ENCODE measurements at places on chromosomes 2 and 18.

DNA sequence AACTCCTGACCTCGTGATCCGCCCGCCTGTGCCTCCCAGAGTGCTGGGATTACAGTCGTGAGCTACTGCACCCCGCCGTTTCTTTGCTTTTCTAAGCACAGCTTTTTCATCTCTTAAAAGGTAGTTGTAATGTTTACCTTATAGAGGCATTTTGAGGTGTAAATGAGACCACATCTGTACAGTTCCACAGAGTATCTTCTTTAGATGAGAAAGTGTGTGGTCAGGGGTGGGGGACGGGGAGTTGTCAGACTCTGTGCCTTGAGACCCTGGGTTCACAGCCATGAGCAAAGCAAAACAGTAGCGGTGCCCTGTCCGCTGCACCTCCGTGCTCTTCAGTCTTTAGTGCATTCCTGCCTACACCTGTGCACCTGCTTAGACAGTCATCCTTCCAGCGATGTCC is 251.6 kb downstream of the ZNF407 start:
- DNase-seq: no peak

- DNase-seq: no peak
These were observed 974.0 kb upstream of the CNTNAP5 start for GRCh38 chr2:123051136-123051535.

DNA sequence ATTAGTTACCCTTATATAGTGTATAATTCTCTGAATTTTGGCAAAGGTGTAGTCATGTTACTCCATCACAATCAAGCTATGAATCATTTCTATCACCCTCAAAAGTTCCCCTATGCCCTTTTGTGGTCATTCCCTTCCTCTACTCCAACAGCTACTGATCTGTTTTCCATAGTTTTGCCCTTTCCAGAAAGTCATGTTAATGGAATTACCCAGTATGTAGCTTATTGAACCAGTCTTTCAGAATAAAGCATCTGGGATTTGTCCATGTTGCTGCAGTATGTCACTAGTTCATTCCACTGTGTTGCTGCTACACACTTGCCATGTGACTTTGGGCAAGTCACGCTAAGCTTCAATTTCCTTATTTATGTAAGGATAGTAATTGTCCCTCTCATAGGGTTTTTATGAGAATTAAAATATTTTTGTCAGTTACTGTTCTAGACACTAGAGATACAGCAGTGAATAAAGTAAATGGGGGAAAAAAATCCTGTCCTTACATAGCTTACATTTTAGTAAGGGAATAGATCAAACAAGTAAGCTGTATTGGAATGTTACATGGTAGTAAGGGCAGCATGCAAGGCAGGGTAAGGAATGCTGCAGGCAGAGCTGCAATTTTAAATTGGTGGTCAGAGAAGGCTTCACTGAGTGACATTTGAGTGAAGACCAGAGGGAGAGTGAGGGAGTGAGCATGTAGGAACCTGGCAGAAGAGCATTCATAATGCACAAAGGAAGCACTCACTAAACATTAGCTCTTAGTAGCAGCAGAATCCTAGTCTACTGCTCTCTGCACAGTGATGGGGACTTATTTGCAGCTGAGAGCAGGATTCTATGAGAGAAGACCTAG is 80.3 kb upstream of the TSPYL6 start:
- DNase-seq: no peak

GRCh38 chr2:33589444-33589843 is 9.7 kb downstream of the FAM98A start:
- no peak for DNase-seq

DNA sequence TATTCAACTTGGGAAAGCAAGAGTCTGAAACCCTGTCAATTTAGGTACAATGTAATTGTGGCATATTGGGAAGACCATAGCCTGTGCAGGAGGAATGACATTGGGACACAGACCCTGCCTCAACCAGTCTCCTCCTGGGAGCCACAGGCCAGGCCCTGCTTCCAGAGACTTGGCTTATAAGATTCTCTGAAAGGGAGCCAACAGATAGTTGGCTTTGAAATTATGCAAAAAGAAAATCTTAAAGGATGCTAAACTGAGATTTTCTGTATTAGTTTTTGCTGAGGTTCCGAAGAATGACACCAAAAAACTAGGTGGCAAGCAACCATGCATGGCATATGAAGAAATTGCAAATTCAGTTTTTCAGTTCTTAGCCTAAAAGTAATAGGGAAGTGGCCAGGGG is 76.4 kb upstream of the CYRIA start:
- DNase-seq: no peak

DNA sequence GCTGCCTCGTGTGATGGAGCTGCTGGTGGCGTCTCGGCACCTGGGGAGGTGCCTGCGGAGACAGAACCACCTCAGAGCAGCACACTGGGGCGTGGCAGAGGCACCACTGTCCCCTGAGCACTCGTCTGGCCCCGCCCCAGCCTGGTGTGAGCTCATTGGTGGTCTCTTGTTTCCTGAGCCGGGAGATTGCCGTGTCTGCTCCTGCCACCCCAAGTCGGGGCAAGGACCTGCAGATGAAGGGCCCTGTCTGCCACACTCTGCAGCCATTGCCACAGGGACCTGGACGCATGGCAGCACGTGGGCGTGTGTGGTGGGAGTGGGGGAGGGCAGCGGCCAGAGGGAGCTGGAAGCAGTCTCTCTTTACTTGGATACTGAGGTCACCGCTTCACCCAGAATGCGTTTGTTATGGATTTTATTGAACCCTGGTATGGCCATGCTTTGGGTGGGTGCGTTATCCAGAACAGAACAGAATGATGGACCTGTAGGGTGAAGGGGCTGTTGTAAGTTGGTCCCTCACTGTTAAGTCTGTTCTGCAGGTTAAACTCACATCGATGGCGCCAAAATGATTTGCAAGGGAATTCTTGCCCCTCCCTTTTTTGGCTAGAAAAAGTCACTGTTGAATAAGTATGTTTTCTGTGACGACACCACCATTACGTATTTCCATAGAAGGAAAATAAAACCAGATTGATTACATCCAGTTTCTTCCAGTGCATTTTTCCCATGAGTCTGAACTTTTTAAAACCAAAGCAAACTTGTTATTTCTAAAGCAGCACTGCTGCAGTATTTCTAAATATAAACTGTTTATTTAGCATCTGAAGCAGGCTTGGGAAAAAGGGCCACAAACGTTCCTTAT is 92.0 kb downstream of the USP40 start:
- DNase-seq: no peak

DNA sequence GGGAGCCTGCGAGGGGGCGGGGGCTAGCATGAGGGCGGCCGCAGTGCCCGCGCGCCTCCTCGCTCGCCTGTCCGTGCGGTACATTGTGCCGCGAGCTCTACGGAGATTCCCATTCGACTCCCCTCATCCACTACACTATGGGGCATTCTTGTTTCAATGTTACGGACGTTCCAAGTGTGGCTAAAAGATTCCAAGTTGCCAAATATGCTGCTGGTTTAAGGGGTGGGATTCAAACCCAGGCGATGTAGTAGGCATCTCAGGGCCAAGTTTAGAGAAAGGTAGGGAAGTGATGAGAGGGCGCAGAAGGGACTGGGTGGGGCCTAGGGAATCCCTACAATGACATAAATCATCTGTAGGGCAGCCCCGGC is 10.0 kb upstream of the CRYBA2 start:
- no peak for DNase-seq
